ENCODE measurements at places on chromosomes 12 and 14. TPM values are rescaled to one million over a fixed set of nuclear protein-coding genes. Genes with fewer than 3 reads are reported as not detected.

DNA sequence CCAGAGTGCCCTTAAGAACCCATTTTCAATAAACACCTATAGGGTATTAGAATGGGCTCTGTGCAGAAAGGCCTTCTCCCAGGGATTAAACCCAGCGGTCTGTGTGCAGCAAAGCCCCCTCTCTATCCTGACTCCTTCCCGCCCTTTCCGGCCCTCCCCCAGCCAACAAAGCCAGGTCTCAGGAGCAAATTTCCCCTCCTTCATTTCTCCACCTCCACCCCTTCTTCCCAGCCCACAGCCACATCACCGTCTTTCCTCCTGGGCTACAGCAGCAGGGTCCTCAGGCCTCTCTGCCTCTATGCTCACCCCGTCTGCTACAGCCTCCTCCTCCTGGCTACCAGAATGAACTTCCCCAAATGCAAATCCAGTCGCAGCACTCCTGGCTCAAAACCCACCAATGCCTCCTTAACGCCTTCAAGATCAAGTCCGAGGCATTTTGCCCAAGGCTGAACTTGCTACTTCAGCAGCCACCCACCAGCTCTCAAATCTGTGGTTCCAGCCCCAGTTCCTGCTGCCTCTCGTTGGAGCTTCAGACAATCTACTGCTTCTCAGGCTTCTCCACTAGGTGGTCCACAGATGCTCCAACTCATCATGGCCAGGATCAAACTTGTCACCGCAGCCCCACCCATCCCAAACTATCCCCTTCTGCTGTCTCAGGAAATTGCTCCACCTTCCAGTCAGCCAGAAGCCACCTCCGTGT lies 134.8 kb downstream of the BCL11B start:
- peak; percentile 14 for DNase-seq

DNA sequence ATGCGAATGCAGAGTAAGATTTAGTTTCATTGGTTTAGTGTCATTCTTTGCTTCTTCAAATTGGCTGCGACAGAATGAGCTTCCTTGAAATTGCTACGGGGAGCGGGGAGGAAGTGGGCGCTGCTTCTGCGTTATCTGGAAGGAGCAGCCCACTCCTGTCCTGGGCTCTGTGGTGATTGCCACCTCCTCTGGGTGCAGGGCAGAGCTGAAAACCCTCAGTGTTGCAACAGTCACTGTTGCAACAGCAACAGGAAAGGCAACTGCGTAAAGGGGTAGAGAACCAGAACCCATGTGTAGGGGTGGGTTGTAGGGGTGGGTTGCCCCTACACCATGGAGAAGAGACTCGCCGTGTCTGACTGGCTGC lies 57.7 kb downstream of the MAX start:
- no peak for DNase-seq

GRCh38 chr12:49084438-49084837 lies 10.2 kb downstream of the DHH start:
- no peak for DNase-seq

DNA sequence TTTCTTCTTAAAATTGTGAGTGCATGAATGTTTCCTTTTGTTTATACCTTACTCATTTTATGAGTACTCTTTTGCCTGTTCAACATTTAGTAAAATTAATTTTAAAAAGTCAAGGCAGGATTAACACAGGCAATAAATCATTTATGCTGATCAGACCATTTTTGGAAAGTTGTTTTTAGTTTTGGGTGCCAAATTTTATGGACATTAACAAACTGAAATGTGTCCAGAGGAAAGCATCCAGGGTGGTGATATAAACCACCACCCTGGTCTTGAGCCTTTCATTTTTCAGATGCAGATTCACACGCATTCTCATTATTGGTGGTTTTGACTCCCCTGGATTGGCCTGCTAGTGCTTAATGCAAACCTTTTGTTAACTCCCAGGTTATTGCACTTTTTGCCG lies 26.3 kb downstream of the RASSF8 start:
- no peak for DNase-seq

DNA sequence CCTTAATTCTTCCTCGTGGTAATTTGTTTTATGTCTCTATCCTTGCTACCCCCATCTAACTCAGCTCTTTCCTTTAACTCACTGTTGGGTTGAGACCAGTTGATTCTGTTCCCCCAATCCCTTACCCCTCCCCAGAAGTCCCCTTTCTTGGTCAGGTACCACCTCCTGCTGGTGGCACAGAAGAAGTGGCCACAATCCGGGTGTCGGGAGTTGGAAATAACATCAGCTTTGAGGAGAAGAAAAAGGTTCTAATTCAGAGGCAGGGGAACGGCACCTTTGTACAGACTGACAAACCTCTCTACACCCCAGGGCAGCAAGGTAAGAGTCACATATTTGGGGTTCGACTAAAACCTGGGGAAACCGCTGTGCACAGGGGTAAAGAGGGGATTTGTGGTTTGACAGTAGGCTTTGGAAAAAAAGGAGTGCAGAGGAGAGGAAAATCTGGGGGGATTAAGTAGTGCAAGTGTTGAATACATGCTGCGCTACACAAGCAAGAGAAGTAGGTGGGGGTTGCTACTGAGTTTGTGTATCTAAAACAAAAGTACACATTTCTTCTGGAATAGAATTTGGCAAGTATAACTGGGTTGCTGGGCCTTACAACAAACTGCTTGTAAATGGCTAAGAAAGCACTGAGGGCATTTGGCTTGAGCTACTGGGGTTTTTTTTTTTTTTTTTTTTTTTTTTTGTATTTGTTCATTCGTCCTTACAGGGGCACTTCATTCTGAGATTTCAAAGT lies 1.3 kb downstream of the A2ML1 start:
- no peak for DNase-seq

GRCh38 chr12:116540622-116541152 lies 18.5 kb upstream of the MAP1LC3B2 start:
- DNase-seq = no peak

DNA sequence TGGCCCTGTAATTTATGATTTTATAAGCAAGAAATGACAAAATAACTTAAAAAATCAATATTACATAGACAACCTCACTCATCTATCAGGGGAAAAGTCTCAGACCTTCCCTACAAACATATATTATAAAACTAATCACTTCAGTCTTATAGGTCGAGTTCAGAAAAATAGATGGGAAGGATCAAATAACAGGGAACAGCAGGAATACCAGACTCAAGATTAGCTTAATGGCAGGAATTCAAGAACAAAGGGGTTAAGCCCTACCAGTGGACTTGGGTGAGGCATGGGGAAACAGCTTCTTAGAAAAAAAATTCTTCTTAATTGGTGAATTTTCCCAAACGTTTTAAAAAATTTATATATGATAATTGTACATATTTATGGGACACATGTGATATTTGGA lies 51.6 kb upstream of the CRY1 start:
- DNase-seq = no peak

DNA sequence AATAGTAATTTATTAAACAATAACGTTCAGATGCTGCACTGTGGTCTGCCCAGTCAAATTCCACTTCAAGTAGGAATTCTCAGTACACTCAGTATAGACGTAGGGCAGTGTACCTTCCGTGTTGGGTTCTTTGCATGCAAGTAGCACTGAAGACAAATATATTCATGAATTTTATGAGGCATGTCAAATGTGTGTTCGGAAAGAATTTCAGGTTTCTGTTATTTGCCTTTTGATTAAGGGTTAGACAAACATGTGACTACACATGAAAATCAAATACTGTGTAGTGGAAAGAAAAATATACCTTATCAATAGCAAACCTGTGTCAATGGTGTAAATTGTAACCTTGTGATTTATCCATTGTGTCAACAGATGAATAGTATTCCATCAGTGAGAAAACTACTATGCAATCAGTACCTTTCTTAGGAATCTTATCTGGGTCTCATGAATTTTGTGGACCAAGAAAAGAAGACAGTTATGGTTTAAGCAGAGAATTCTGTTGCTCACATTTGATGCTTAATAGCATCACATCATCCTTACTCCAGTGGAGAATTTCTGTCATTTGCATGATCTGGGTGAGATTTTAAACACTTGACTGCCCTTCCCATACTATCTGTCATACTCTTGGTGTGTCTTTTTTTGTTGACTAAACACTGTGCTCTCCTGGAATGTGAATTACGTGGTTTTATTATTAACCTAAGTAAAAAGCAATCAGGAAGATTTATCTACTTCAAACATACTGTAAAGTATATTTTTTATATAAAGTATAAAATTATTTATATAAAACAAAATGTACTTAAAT lies 13.3 kb downstream of the TMEM260 start:
- DNase-seq = no peak

DNA sequence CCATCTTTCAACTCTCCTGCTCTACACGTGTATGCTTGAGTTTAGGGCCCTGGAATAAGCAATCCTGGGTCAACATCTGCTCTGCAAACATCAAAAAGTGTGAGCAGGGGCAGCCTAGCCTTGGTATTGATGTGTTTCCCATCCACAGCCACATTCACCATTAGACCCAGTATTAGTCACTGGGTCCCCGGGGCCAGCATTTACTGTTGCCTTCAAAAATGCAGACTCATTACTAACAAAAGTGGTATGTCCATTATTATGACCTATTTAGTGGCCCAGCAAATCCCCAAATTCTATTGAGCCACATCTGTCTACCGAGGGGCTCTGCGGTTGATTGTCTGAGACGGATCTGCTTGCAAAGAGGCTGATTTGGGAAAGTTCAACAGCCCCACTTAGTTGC lies 661.8 kb downstream of the DIO2 start:
- DNase-seq = no peak

- no peak for DNase-seq
Observed at GRCh38 chr14:91009501-91010152, 50.8 kb downstream of the RPS6KA5 start.

GRCh38 chr12:129064209-129064855 lies 211.1 kb downstream of the GLT1D1 start:
- no peak for DNase-seq

- no peak for DNase-seq
Observed at GRCh38 chr12:120851444-120851843, 52.7 kb downstream of the SPPL3 start.

DNA sequence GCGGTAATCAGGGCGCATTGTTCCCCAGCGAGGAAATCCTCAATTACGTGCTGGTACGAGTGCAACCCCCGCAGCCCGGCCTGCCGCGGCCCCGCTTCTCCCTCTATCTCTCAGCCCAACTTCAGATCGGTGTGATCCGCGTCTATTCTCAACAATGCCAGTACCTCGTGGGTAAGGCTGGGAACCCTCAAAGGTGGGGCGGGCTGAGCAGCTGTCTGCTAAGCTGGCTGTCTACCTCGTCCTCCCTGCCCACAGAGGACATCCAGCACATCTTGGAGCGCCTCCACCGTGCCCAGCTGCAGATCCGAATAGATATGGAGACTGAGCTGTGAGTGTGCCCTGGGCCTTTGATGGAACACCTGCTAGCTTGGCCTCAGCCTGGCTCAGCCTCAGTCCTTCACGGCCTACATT lies 996 bp downstream of the REC8 start:
- no peak for DNase-seq

- DNase-seq = no peak
Observed at GRCh38 chr14:35539969-35540368, 6.0 kb downstream of the INSM2 start.

GRCh38 chr12:42689699-42690098 lies 100.2 kb upstream of the PRICKLE1 start:
- no peak for DNase-seq

DNA sequence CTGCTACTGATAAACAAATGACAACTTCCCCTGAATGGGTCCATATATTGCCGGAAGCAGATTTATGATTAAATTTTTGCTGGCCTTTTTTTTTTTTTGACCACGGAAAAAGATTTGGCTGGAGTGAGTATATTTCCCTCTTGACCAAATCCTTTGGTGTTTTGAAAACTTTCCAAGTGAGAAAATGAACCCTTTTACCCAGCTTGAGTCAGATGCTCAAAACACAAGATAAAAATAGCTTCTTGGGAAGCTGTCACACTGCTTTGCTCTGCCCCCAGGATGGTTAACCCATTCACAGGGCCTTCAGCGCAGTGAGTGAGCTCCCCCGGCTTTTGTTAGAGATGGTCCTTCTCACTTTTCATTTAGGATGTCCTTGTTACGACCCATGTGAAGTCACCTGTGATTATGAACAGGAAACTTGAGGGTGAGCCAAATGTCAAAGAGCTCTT lies 224.3 kb downstream of the PELI2 start:
- DNase-seq = no peak

- DNase-seq = no peak
Observed at GRCh38 chr12:121793440-121793837, at the start of gene RHOF. Gene RHOF, minus strand, starts transcription at chr12:121793688. Its CDS starts 55 bp downstream, at chr12:121793633.

GRCh38 chr14:20391505-20391904 lies 21.8 kb downstream of the TEP1 start:
- DNase-seq = no peak

GRCh38 chr14:75240781-75241180 lies 37.8 kb upstream of the FOS start:
- DNase-seq = no peak

DNA sequence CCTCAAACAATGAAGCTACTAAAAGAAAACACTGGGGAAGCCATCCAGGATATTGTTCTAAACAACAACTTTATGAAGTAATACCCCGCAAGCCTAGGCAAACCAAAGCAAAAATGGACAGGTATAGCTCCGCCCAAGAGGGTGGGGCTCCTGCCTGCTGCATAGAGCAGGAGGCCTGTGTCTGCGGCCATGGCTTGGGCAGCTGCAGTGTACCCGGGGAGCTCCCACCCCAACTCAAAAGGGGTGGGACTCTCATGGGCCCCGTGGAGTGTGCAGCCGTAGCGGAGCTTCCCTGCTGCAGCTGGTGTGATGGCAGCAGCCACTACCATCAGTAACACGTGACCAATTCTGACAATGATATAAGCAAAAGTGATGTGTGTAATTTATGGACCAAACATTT lies 264.2 kb upstream of the KITLG start:
- DNase-seq = no peak

Gene C12orf54
- not detected for total RNA-seq

Gene ITGA5
- total RNA-seq = 81.9 TPM

Gene KCNH5
- not detected for total RNA-seq

Gene PPFIBP1
- 34.4 TPM for total RNA-seq

Gene OTOGL
- total RNA-seq = 1.3 TPM

Gene ADAM20
- total RNA-seq = 4.4 TPM

Gene CATSPERB
- 2.4 TPM for total RNA-seq

Gene GPRC5D
- total RNA-seq = not detected

Gene TAS2R42
- total RNA-seq = not detected

Gene AGAP2
- total RNA-seq = 1.6 TPM

Gene B3GNT4
- not detected for total RNA-seq

Data from breast epithelium (tissue), 4 donors.